ENCODE measurements at places on chromosomes 1 and 21.

GRCh38 chr1:217343907-217344306 is 287.0 kb downstream of the GPATCH2 start:
- DNase-seq, result no peak

DNA sequence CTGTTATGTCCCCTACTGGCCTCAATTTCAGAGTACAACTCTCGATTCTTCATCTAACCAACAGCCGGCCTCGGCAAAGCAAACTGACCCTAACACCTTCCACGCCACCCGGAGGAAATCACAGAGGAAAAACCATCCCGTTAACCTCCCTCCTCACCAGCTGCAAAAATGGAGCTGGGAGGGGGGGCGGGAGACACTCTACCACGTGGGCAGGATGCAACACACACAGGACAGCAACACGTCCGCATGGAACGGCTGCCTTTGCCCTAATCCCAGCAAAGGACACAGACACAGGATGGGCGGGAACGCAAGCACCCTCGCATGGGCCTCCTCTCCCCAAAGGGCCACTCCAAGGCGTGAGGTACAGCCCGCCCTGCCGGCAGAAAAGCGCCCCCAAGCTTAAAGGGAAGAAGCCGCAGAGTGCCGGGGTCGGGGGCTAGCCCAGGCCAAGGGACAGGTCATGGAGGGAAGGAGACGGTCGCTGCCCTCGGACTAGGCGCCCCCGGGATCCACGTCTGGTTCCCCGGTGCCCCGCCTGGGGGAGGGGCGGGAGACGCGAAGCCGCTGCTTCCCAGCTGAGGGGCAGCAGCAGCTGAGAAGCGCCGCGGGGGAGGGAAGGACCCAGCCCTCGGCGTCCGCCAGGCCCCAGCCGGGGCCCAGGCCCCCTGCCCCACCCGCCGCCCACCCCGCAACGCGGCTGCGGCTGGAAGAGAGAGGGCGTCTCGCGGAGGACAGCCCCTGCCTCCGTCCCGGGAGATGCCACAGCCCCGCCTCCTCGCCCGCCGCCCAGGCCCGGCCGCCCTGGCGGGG is 590 bp downstream of the FOXJ3 start:
- DNase-seq, result peak; percentile 45

- no peak for DNase-seq
Measured at GRCh38 chr1:31346785-31347184, 26.1 kb downstream of the FABP3 start.

DNA sequence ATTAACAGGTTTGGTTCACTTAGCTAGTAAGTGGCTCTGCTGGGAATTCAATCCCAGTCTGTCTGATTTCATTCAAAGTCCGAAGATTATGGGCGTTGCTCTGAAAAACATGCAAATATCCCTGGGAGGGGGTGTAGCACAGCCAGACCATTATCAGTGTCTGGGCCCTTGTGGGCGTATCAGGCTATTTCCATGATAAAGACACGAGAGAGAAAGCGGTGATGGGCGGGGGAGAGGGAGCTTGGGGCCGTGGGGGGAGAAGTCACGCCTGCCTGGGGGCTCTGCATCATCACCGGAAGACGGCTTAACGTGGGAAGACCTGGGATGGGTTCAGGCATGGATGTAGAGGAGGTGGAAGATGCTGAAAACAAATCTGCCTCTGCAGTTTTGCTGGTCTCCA is 25.8 kb downstream of the IL6R start:
- no peak for DNase-seq

DNA sequence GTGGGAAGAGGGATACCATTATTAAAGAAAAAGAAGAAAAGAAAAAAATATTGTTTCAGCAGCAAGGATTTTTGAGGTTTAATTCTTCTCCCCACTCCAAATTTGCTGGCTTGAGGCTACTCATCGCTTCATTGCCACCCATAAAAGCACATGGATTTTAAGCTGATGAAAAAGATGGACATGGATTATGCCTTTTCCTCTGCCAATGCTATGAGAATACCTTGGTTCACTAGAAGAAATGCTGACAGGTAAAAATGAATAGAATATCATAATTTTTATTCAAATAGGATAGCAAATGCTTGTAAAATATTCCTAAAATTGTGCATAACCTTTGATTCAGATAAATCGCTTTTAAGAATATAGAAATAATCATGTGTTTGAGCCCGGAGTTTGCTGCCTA is 289.7 kb upstream of the DPYD start:
- DNase-seq, result no peak

DNA sequence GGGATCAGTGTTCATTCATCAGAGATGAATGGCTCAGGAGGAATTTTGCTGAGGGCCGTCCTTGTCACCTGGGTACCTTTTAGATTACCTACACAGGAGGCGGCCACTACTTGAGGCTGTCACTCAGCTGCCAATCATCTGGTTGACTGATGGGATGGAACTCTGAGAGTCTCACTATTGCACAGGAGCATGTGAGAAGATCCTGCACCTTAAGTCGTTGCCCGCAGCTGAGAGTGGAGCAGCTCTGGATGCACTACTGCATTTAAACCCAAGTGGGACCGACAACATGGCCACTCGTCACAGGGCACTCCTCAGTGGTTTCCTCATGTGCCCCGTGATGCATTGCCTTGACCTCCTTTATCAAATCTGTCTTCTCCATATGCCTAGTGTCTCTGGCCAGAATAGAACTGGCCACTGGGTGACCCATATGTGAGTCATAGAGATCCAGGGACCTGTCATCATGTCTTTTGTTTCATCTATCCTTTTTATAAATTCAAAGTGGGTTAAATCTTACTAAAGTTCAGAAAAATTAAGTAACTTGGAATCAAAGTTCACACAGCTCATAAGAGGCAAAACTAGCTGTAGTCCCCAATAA is 165.5 kb downstream of the ZSCAN20 start:
- no peak for DNase-seq

- DNase-seq, result no peak
Measured at GRCh38 chr1:20389571-20389970, 96.4 kb downstream of the CAMK2N1 start.

DNA sequence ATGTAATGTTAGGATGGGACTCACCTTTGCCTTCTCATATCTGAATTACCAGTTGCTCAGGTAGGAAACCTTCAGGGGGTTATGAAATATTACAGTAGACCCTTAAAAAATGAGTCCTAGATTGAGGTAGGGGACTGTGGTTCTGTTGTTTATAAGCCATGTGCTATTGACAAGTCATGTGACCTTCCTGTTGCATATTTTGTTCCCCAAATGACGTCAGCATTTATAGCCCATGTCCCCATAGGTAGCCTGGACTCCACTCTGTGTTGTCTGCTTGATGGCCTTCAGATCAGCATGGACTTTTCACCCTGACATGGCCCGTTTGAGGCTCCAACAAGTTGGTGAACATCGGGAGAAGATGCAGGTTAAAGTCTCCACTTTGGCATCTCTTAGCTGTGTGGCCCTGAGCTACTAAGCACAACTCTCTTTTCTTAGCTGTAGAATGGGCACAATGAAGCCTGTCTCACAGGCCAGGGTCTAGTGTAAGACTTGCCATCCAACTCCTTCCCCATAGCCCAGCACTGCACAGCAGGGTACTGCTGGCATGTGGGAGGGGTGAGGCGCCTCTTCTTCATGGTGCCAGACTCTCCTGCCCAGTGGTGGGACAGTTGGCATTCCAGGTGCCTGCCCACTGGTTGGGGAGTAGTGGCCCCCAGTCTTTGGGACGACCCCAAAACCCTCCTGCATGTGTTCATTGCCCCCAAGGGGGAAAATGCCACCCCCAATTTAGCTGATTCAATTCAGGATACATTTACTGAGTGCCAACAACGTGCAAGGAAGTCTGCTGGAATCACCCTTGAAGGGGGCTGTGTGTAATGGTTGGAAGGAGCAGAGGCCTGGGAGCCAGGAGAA is 36.1 kb upstream of the TTC22 start:
- DNase-seq, result no peak

DNA sequence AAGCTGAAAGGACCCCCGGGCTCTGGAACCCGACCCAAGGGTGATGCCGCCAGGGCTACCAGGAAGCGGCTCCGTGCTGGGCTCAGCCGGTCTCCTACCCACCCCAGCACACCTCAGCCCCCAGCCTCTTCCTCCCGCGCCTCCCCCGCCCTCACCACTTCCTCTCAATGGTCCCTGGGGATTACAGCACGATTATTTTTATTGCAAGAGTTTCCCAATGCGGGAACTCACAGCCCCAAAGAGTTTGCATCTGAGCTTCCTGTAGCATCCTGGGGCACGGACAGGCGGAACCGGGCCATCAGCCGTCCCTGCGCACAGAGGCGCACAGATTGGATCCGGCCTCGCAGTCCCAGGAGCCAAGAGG is 8.7 kb upstream of the SLX9 start:
- DNase-seq, result peak; percentile 55

DNA sequence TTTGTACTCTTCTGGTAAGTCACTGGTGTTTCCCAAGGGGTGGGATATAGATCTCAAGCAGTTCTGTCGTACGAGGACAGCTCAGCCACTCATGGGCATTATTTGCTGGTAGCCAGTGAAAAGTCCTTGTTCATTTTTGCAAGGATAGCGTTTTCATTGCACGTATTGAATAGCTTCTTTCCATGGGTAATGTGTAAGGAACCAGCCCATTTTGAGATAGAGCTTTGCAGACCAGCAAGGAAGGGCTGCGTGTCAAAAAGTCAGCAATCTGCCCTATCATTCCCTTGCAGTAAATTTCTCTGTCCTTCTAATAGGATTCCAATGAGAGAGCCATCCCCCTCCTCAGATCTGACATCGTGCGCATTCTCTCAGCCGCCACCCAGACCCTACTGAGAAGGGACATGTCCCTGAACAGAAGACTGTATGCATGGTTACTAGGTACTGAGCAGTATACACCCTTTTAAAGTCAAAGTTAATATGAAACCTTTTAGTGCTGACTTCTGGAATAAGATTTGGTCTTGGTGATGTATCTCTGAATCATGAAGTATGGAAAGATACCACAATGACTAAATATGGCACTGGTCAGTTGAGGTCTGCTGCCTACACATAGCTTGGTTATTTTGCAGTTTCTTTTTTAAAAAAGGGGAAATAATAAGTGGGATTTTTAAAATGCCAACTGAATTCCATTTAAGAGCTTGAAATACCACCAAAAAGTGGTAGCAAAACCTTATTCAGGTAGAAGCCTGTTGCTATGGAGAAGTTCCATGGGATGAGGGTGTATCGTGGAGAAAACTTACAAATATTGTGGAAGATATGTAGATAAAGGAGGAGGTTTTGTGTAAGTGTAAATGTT is 55.3 kb downstream of the DOP1B start:
- peak; percentile 5 for DNase-seq
